ENCODE measurements at places on chromosomes 5 and 9. TPM values are rescaled to one million over a fixed set of nuclear protein-coding genes. Genes with fewer than 3 reads are reported as not detected.
A peak's percentile ranks its signal among the peaks of the same experiment; 100 is the strongest.

The CFAP157 gene
- not detected for total RNA-seq

The SH3RF2 gene
- total RNA-seq, result 16.3 TPM

The NR5A1 gene
- not detected for total RNA-seq

The LHX3 gene
- not detected for total RNA-seq

DNA sequence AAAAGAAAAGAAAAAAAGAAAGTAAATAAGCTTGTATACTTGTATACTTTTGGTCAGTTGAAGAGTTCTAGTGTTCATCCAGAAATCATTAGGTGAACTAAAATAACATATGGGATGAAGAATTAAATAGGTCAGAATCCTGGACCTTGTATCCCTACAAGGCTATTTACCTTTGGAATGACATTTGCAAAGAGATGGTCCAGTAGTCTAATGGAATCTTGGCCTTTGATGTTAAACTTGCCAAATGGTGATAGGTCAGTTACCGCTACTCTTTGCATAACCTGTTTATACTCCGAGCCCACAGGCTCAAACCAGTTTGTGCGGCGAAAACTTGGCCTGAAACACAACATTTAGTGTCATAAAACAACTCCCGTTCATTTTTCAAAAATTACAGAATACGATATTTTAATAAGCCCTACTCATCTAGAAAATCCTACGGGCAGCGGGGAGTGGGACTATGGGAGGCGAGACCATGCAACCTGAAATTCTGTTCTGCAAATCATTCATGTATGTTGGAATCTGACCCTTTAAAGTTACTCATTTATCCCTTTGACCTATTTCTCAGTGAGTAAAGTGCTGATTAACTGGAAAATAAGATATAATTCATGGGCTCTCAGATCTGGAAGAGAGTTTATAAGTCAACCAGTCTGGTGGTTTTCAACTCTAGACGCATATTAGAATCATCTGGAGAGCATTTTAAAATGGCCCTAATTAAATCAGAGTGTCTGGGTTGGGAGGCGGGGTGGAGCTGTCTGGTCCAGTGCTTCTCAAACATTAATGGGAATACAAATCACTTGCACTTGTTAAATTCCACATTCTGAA is 38.6 kb downstream of the DMGDH start:
- DNase-seq, result peak; percentile 96

The KIF20A gene
- 82.9 TPM for total RNA-seq

- no peak for DNase-seq
Observed at GRCh38 chr9:108150736-108151586, 661.4 kb upstream of the KLF4 start.

The TUSC1 gene
- 20.8 TPM for total RNA-seq

The SURF1 gene
- 27.3 TPM for total RNA-seq

The CTNND2 gene
- total RNA-seq, result 0.12 TPM

DNA sequence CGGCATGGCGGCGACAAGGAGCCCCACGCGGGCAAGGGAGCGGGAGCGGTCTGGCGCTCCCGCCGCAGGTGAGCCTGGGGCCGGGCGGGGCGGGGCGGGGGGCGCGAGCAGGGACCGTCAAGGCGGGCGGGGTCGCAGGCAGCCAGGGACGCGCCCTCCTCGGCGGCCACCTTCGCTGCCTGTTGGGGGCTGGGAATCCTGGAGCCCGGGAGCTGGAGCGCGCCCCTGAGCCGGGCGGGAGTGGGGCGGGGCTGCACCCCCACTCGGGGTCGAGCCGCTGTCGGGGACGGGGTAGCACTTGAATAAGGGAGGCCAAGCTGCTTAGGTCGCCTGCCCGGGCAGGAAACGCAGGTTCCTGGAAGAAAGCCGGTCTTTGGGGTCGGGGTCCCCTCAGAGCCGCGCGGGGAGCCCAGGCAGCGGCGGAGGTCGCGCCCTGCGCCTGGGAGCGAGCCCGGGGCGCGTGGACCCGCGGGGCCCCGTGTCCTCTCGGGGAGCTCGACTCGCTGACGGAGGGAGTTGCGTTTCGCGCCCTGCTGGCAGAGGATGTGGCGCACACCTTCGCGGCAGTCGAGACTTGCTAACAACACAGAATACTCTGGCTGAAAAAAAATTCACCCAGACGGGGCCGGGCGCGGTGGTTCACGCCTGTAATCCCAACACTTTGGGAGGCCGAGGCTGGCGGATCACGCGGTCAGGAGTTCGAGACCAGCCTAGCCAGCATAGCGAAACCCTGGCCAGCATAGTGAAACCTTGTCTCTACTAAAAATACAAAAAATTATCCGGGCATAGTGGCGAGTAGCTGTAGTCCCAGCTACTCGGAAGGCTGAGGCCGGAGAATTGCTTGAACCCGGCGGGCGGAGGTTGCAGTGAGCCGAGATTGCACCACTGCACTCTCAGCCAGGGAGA is 552 bp downstream of the OTULINL start:
- no peak for DNase-seq

DNA sequence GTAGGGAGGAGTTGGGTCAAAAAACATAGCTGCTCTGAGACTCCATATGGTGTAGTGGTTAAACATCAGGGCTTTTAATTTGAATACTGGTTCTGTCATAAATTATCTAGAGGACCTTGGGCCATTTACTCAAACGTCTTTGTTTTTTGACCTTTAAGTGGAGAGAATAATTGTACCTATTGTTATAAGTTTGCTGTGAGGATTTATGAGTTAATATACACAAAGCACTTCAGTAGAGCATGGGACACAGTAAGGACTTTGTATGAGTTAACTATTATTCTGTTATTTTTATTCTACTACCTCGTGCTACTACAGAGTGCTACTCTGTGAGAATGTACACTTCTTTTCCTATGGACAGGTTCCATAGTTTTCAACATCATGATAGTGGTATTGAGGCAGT is 123.7 kb upstream of the TNC start:
- DNase-seq, result no peak

- DNase-seq, result no peak
Observed at GRCh38 chr5:12245429-12245828, 341.2 kb upstream of the CTNND2 start.

The TRIM7 gene
- 2.7 TPM for total RNA-seq

GRCh38 chr9:135734616-135735144 is 32.7 kb downstream of the KCNT1 start:
- no peak for DNase-seq

DNA sequence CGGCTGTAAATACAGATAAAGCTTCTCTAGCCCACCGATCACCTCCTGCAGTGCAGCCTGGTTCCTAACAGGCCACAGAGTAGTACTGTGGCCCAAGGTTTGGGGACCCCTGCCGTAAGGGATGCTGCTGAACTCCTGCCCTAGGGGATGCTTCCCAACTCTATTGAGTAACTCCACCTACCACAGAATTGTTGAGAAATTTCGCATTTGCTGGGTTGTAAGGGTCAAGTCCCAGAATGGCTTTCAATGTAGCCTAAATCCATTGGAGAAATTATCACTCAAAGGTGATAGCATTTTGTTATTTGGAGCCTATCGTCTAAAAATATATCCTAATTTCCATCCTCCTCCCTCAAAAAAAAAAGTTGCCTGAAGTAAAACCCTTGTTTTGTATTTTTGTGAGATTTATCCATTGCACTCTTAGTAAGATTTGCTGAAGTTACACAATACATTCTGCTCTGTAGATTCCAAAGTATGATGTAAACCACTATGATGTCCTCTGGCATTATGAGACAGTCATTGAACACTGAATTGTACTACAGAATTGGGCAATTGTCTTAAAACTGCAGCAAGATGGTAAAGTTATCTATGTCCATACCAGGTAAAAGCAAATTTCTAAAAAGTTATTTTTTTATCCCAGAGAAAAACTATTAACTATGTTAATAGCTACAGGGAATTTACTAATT is 14.0 kb downstream of the ACTBL2 start:
- no peak for DNase-seq

The BTNL3 gene
- total RNA-seq, result not detected

DNA sequence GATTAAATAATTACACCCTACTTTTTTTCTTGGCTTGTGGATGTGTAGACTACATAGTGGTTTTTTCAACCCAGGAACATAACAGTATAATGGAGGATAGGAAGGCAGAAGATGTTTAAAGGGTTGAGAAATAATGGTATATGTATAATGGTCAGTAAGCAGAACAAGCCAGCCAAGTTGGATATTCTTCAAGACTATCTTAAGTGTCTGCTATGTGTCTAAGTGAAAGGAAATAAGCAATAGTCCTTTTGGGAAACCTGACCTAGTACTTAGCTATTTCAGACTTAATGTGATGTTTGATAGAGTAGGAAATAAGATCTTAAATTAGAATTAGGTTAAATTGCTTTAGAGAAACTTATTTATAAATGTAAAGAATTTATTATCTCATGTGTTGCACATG is 85.7 kb downstream of the PTPDC1 start:
- DNase-seq, result no peak

GRCh38 chr9:93132287-93132927 is 1.6 kb downstream of the NINJ1 start:
- no peak for DNase-seq

DNA sequence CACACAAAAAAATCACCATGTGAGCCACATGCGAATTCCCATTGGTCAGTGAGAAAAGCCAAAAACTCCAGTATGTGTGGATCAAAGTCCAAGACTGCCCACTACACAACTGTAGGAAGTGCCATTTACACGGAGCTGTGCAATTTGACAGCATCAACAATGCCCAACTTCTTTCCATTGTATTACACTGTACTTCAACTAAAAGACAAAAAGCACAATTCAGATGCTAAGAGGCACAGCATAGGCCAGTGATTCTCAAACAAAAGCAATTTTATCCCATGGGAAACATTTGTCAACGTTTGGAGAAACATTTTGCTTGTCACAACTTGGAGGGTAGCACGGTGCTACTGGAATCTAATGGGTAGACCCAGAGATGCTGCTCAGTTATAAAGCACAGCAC is 39.8 kb downstream of the IARS1 start:
- DNase-seq, result no peak

GRCh38 chr5:73693573-73694061 is 67.6 kb downstream of the ARHGEF28 start:
- DNase-seq, result no peak

The DNAJB5 gene
- 11.1 TPM for total RNA-seq

All from epithelial cell of proximal tubule (primary cell).